Naive thymus-derived CD4-positive, alpha-beta T cell (primary cell): ENCODE measurements at places on chromosomes 2 and 18. TPM values are rescaled to one million over a fixed set of nuclear protein-coding genes. Genes with fewer than 3 reads are reported as not detected.

The DSC1 gene
- 4.0 TPM for total RNA-seq

The RNF138 gene
- total RNA-seq, result 76.4 TPM

The PROM2 gene
- 0.57 TPM for total RNA-seq

The IL36B gene
- not detected in 2 replicates for total RNA-seq

The ALPG gene
- not detected for total RNA-seq

The COQ10B gene
- total RNA-seq, result 57.2 TPM

The UGT1A8 gene
- not detected for total RNA-seq

The KYNU gene
- total RNA-seq, result 0.94 TPM

The CTAGE1 gene
- total RNA-seq, result not detected

The SULT1C2 gene
- not detected for total RNA-seq
